ENCODE measurements at places on chromosomes 6 and 20.

- DNase-seq, result no peak
Observed at GRCh38 chr6:148989585-148989984, 242.8 kb downstream of the UST start.

- no peak for DNase-seq
Observed at GRCh38 chr20:51486197-51487005, 56.1 kb downstream of the NFATC2 start.

GRCh38 chr6:132063738-132064137 is 112.6 kb upstream of the CCN2 start:
- DNase-seq, result no peak

DNA sequence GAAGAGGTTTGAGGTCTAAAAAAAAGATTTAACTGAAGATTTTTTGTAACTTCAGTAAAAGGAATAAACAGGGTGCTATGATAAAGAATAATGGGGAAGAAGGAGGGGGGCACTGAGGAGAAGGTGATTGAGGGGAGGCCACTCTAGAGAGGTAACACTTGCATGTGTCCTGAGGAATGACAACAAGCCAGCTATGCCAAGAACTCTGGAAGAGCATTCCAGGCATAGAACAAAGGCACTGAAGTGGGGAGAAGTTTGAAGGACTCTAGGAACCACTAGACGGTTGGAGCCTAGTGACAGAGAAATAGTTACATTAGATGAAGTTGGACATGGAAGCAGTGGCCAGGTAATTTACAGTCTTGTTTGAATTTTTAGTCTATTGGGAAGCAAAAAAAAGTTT is 10.8 kb upstream of the SF3B5 start:
- DNase-seq, result no peak

DNA sequence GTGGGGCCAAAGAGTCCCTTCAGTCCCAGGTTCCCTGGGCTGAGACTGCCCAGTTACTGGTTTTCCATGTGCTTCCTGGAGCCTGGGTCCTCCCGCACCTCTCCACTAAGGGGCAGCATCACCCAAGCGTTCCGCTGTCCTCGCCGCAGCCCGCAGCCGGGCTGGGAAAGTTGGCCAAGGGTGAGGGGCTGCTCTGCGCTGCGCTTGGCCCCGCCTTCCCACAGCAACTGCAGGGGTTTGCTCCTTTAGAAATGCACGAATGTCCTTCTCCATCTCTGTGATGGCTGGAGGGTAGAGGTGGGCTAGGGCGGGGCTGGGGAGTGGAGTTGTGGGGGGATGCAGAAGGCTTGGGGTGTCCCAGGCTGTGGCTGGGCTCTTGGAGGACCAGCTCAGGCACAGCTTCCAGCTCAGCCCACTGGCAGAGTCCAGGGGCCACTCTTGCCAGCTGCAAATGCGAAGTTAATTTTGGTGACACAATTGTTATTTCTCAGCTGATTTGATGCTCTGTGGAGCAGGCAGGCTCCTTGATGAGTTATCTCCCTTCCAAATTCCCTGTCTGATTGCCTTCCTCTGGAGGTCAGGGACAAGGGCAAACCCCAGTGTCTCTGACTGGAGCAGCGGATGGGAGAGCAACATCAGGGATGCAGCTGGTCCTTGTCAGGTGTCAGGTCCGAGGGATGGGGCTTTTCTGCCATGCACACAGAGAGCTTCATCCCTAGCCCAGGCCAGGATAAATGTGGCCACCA is 63.2 kb downstream of the NOL4L start:
- no peak for DNase-seq

GRCh38 chr6:73152966-73153757 is 72.1 kb downstream of the KHDC1L start:
- DNase-seq, result peak; percentile 45

DNA sequence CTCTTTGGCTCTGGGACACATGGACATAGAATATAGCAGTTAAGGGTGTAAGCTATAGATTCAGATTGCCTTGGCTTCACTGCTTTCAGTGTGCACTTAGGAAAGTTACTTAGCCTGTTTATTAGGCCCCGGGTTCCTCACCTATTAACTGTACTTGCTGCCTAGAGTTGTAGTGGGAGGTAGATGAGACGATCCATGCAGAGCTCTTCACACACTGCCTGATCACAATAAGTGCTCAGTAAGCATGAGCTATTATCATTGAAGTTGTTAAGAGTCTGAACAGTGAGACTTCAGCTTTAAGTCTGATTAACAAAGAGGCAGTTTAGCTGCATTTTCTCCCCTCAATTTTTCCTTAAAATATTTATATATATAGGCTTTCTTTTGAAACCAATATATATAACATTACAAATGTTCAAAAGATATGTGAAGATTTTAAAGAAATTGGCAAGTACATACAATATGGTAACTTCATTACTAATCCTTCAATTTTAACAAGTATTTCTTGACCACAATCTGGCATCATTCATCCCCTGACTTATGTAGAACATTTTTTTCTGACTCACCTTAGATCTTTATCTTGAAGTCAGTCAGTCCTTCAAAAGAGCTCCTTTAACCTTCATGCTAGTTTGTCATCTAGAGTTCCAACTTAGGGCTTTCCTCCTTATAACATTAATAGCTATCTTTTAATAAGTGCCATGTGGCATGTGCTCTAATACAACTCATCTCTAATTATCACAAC is 20.5 kb upstream of the SUPT3H start:
- no peak for DNase-seq

- DNase-seq, result no peak
Observed at GRCh38 chr6:161443848-161444247, 170.0 kb upstream of the AGPAT4 start.

DNA sequence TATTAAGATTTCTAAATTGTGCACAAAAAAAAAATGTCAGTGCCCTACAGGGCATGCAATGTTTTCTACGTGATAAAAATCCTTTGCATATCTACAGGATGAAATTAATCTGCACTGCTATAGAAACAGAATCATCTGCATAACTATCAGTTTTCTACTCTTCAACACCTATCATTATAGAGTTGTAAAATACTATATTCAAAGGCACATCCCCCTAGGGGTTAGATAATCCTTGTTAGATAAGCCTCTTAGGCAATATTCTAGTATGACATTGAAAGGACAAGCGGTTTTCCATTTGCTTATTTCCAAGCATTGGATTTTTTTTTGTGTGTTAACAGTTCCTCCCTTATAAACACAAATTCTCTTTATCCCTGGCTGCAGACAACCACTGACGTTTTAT is 98.7 kb upstream of the LAMA2 start:
- no peak for DNase-seq

- no peak for DNase-seq
Observed at GRCh38 chr6:18451756-18452155, 64.6 kb downstream of the RNF144B start.

DNA sequence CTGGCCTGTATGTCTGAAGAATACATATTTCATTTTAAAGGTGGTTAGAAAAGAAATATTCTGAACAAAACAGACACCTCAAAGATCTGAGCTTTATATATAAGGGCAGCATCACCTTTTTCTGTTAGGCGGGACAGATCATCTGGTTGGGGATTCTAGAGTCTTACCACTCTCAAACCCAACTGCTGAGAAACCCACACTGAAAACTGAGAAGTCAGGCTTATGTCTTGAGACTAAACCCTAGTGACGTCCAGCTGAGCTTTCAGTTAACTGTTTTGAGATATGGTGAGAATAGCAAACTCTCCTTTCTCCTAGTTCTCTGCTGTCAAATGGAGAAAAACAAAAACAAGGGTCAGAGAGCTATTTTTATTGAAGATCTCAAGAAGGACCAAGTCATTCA is 63.7 kb upstream of the CCN6 start:
- DNase-seq, result no peak

GRCh38 chr6:12548526-12548925 is 168.0 kb upstream of the PHACTR1 start:
- DNase-seq, result peak; percentile 83

DNA sequence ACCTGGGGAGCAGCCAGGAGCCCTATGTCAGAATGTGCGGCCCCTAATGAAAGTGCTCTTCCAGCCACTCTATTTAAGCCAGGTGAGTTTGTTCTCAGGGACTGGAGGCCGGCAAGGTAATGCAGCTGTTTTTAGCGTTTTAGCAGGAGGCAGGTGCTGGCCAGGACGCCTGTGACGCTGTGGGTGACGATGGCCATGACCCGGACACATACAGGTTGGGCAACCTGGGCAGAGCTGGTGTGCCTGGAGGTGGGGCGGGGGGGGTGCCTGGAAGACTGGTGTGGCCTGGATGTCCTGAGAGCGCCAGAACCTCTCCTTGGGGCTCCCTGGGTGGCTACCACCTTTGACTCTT is 51.7 kb downstream of the RBM38 start:
- DNase-seq, result no peak

- DNase-seq, result no peak
Observed at GRCh38 chr20:51265361-51265760, 242.5 kb upstream of the KCNG1 start.

DNA sequence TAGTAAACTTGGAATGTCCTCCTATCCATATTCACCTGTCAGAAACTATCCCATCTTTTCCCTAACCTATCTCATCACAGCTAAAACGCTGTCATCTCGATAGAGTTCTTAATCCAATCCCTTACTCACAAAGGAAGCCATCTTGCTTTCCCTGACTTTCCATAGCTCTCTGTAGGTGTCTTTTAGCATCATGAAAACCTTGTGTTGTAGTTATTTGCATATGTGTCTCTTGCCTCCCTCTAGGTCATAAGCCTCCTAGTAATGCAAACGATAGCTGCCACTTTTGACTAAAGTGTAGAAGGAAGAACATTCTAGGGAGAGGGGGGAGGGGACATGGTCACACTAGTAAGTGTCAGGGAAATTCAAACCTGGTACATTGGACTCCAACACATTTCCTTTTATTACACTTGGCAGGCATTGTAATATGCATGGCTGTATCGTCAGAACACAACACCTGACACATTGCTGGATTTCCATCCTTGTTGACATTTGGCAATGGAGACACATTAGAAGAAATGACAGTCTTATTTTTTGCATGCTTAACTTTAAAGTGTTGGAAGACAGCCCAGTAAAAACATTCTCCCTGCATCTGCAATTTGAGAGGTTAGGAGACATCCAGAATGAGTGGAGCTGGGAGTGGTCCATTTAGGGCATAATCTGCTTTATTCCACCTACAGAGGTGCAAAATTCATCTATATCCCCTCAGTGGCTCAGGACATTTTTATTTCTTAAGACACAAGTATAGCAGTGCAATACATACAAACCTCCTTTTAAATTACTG is 283.4 kb downstream of the HAO1 start:
- no peak for DNase-seq

GRCh38 chr6:157126183-157127098 is 196.9 kb downstream of the TMEM242 start:
- no peak for DNase-seq

- DNase-seq, result no peak
Observed at GRCh38 chr6:150835620-150836019, 29.9 kb upstream of the MTHFD1L start.

- no peak for DNase-seq
Observed at GRCh38 chr6:134372603-134373281, 54.8 kb upstream of the SGK1 start.

- DNase-seq, result no peak
Observed at GRCh38 chr6:47392251-47392650, 82.5 kb upstream of the TNFRSF21 start.

- no peak for DNase-seq
Observed at GRCh38 chr6:41785689-41786450, 1.6 kb upstream of the TOMM6 start.

GRCh38 chr20:21259346-21259745 is 43.8 kb upstream of the XRN2 start:
- no peak for DNase-seq

DNA sequence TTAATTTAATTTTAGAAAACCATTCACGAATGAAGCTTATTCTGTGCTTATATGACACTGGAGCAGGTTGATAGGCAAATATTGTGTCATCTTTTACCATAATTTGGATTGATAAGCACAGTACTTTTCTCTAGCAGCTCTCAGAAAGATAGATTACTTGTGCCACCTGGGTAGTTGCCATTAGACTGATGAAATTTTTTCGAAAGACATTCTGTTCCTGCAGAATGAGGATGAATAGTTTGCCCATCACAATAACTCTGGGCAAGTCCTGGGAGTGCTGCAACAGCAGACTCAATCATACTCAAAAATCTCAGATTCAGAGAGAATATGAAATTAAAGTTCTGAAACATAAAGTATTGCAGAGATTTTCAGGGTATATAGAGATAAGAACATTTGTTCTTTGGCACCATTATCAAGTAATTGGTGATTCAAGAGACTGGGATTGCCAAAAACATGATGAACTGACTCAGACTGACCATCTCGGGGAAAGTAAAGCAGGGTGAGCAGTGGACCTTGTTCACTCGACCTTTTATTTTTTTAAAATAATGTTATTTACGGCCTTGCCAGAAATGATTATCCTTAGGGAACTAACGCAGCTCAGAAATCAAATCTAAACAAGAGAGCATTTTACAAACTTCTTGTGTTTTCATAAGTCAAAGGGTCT is 65.8 kb upstream of the PTCHD4 start:
- no peak for DNase-seq

- no peak for DNase-seq
Observed at GRCh38 chr6:155813548-155813947, 357.9 kb upstream of the NOX3 start.

- DNase-seq, result no peak
Observed at GRCh38 chr20:19913349-19913748, 103.8 kb upstream of the NAA20 start.

DNA sequence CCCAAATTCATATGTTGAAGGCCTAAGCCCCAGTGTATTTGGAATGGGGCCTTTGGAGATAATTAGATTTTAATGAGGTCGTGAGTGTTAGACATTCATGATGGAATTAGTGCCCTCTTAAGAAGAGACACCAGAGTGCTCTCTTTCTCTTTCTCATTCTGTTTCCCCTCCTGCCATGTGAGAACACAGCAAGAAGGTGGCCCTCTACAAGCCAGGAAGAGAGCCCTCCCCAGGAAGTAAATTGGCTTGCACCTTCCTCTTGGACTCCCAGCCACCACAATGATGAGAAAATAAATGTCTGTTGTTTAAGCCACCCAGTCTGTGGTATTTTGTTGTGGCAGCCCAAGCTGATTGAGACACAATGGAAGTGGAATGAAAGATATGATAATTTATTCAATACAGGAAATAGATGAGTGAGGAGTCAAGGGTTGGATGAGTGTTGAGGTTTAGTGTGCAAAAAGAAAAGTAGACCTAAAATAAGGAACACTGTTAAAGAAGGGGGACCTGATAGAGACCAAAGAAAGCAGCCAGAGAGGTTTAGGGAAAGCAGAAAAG is 25.9 kb upstream of the ATXN1 start:
- no peak for DNase-seq

All from AG04449 (cell line).